ENCODE measurements at places on chromosomes 7 and 10. TPM values are rescaled to one million over a fixed set of nuclear protein-coding genes. Genes with fewer than 3 reads are reported as not detected.

FAM24B gene
- total RNA-seq, result 16.5 TPM

PNLIP gene
- not detected for total RNA-seq

RBAK gene
- 23.9 TPM for total RNA-seq

PDZD7 gene
- total RNA-seq, result 1.4 TPM

MSS51 gene
- total RNA-seq, result 6.2 TPM

GRCh38 chr7:8255680-8256655, 6.0 kb downstream of the ICA1 start:
- no peak for DNase-seq

DNA sequence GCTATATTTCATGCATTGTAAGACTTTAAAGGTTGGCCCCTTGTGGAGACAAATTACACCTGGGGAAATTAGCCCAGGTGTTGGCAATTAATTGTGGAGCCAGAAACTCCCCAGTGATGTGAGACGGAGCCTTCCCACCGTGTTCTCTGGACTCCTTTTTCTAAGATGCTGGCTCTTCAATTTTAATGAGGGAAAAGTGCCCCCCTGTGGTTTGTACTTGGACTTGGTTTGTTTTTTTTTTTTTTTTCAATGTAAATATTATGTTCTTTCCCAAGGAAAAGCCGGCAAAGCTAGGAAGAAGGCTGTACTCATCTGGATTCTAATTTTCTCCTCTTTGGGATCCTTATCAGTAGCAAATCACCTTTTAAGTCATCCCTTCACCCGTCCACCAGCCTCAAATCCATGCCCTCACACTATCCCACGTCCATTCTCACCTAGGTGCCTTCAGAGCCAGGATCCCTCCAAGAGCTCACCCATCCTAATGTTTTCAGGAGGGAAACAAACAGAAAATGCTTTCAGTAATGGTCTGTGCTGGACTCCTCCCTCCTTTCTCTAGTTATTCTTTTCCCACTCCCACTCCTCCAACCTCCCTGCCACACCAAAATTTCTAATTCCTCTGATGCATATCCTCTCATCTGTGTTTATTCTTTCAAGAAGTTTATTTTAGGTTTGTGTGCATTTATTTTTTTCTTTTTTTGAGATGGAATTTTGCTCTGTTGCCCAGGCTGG, 20.4 kb upstream of the ST8SIA6 start:
- DNase-seq, result no peak

GRCh38 chr7:81013083-81013817, 94.4 kb upstream of the SEMA3C start:
- DNase-seq, result no peak

GRCh38 chr10:121665809-121666208, 67.6 kb upstream of the FGFR2 start:
- no peak for DNase-seq

GRCh38 chr7:29987811-29988317, 1.7 kb downstream of the SCRN1 start:
- no peak for DNase-seq

DNA sequence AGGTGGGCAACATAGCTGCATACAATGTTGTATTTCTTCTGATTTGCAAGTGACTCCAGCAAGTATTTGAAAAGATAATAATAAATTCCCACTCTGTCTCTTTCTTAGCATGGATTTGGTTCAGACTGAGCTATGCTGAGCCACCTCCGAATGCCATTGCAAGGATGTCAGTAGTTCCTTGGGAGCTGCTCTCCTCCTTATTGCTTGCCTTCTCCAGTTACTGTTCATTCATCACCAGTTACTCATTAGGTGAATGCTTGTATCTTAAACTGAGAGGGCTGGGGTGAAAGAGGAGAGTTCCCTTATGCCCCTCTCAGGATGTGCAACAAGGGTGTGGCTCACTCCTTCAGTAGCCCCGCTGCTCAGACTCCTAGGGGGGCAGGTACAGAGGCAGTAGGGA, 78.4 kb upstream of the PRKAR2B start:
- DNase-seq, result no peak

DNA sequence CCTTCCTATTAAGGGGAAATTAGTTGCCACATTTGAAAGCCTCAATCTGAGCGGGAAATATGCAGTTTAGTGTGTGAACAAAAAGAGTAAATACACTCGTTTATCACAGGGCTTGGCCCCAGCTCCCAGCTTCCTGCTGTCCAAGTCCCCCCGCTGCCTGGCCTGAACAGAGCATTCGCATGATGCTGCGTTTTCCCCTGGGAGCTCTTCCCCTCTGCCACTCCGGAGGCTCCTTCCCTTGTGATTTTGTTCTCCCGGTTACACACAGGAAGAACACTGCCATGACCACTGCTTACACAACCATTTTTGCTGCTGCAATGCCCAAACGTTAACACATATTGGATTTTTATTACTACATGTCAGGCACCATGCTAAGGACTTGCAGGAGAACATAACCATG, 120.7 kb upstream of the ADARB2 start:
- no peak for DNase-seq

All from naive thymus-derived CD8-positive, alpha-beta T cell (primary cell).